ENCODE measurements at places on chromosomes 11 and 22.
A peak's percentile ranks its signal among the peaks of the same experiment; 100 is the strongest.

GRCh38 chr11:120129570-120129969, 8.3 kb downstream of the TRIM29 start:
- no peak for DNase-seq

DNA sequence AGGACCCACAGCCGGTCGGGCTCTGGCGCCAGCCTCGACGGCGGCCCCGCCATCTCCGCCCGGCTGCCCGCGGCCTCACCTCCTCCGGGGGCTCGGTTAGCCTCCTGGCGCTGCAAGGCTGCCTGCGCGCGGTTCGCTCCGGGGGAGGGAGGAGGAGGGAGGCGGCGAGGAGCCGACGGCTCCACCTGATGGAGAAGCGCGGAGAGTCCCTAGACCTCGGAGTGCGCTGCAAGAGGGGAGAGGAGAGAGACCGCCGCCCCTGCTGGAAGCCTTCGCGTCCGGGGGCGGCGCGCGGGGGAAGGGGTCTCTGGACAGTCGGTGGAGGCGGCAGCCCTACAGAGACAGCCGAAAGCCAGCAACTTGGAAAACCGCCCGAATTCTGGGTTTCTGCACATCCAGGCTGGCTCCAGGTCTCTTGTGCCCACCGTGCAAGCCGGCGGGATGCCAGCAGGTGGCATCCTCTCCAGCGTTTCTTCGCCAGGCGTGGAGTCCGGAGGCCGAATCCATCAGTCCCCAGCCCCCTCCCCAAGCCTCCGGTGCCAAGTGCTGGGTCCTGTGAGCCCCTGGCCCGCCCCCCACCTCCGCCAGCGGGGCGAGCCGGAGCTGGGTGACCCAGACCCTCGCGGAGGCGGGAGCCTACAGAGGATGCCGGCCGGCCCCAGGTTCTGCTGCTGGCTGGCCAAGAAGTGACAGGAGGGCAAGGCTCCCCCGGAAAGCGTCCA, 2.9 kb upstream of the KIRREL3 start:
- no peak for DNase-seq

DNA sequence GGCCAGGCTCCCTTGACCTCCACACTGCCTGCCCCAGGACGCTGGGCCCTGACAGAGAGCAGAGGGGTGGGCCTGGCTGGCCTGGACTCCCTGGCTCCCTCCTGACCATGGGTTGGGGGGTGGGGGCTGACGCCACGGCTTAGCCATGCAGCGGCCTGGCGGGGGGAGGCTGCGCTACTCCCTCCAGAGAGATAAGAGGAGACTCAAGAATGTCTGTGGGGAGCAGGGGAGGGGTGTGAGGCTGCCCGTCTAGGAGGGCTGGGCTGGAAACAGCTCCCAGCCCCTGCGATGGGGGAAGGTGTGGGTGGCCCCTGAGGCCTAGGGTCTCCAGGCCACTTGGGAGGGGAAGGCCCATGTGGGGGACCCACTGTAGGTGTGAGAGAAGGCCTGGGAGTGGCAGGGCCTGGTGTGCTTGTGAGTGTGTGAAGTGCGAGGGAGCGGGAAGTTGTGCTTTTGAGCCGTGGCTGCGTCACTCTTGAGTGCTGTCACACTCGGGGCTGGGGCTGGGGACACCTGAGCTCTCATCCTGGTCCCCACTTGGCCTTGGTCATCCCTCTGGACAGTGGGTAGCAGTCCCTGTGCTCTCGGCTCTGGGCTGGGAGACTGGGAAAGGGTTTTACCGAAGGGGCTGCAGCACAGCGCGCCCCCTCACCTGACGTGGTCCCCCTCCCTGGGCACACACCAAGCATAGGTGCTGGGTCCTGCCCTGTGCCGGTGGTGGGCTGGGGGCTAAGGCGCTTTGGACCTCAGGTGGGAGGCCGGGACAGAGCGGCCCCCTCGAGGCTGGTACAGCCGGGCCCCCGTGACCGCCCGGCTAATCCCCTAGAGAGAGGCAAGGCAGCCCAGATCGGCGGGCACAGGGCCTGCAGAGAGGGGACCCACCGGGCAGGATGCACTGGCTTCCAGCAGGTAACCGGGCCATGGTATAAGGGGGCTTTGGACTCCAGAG, 2.4 kb downstream of the MYRF start:
- no peak for DNase-seq

DNA sequence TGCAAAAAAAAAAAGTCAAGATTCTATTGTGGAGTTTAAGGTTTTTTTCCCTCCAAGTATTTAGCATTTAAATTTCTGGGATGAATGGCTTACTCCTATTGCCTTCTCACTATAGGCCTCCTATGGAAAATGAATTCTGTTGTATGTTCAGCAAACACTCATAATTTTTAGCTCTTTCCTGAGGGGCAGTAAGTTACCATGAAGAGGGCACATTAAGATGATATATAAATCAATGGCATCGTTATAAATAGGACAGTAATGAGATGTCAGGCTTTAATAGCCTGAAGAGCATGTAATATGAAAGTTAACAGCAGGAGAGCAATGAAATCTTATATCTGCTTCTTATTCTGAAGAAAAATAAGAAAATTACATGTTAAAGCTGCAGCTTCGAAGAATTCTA, 32.9 kb downstream of the C11orf87 start:
- DNase-seq: no peak

DNA sequence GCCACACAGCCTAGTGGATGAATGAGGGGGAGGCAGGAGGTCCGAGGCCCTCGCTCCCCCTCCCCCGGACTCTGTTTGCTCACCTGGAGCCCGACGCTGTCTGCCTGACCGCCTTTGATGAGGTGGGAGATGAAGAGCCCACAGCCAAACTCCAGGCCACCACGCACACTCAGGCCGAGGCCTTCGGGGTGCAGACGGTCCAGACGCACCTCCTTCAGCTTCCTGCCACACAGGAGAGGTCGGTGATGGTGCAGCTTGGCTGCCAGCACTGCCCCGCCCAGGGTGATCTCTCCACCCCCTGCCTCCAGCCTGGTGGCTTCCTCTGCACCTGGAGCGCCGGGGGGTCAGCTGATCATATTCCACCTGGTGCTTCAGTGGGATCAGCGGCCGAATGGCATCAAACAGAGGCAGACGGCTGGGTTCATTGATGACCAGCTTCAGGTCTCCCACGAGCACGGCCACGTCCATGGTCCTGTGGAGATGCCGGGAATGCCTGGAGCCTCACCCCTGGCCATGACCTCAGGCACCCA, 13.1 kb downstream of the USH1C start:
- no peak for DNase-seq

- DNase-seq: no peak
Measured at GRCh38 chr11:45924036-45924915, 1.8 kb downstream of the LARGE2 start.

DNA sequence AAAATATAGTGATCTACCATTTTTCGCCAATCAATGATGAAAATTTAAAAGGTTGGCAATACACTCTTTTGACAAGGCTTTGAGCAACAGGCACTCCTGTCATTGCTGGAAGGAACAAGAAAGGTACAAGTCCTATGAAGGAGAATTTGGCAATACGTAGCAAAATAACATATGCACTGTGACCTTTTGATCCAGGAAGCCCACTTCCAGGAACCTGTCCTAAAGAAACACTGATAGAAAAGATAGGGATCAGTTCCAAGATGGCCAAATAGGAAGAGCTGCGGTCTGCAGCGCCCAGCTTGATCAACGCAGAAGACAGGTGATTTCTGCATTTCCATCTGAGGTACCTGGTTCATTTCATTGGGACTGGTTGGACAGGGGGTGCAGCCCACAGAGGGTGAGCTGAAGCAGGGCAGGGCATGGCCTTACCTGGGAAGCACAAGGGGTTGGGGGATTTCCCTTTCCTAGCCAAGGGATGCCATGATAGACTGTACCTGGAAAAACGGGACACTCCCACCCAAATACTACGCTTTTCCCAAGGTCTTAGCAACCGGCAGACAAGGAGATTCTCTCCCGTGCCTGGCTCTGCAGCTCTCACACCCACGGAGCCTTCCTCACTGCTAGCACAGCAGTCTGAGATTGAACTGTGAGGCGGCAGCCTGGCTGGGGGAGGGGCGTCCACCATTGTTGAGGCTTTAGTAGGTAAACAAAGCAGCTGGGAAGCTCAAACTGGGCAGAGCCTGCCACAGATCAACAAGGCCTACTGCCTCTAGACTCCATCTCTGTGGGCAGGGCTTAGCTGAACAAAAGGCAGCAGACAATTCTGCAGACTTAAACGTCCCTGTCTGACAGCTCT, 69.7 kb upstream of the GALNT18 start:
- no peak for DNase-seq

DNA sequence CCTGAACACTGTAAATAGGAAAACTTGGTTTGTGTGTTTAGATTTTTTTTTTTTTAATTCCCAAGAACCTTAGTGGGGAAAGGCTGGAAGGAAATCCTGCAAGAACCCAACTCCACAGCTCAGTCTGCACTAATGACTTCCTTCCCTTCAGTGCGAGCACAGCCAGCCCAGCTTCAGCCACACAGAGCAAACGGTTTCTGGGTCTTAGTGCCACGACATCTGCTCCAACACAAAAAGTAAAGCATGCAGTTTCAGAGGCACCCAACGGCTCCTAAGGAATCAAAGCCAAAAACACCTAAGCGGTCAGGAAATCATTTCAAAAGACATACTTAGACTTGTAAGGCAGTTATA, 236.1 kb downstream of the TTC28 start:
- DNase-seq: peak; percentile 14

DNA sequence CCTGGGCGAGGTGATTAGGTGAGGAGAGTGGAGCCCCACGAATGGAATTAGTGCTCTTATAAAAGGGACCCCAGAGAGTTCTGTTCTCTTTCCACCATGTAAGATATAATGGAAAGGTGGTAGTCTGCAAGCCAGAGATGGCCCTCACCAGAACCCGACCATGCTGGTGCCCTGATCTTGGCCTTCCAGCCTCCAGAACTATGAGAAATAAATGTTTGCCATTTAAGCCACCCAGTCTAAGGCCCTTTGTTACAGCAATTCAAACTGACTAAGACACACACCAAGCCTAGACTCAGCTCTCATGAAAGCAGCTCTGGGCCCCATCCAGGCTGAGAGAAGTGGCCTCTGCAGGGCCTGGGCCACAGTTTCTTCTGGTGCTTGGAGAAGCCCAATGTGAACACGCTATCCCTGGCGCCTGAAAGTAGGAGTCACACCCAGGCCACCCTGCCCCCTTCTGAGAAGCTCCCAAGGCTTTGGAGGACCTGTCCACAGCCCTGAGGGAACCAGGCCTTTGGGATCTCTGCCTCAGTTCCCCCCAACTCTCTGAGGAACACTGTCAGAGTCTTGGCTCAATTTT, 35.3 kb upstream of the LYVE1 start:
- no peak for DNase-seq

All from suppressor macrophage treated with lipopolysaccharide for 4 hours (primary cell).